WTC11 (cell line): ENCODE measurements at places on chromosomes 4 and X. TPM values are rescaled to one million over a fixed set of nuclear protein-coding genes. Genes with fewer than 3 reads are reported as not detected.
A peak's percentile ranks its signal among the peaks of the same experiment; 100 is the strongest.

DNA sequence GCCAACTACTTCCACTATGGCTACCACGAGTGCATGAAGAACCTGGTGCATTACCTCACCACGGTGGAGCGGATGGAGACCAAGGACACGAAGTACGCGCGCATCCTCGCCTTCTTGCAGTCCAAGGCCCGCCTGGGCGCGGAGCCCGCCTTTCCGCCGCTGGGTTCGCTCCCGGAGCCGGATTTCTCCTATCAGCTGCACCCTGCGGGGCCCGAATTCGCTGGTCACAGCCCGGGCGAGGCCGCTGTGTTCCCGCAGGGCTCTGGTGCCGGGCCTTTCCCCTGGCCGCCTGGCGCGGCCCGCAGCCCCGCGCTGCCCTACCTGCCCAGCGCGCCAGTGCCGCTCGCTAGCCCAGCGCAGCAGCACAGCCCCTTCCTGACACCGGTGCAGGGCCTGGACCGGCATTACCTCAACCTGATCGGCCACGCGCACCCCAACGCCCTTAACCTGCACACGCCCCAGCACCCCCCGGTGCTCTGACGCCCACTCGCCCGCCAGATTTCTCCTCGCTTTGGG is 2.1 kb downstream of the HELT start:
- DNase-seq: peak; percentile 74

DNA sequence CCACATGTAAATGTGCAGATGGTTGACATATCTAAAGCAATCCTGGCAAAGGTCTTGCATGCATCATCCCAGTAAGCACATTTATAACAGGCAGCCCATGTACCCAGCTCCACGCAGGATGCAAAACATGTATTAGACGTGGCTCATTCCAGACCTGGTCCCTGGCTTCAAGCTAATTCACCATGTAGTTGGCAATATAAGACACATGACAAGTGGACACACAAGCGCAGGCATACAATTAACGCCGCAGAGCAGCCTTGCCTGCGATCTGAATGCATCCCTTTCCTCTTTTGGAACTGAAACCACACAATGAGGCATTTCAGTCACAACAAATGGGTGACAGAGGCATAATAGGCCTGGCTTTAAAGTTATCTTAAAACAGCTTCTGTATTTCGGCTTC is 114.5 kb upstream of the TRIM2 start:
- no peak for DNase-seq

DNA sequence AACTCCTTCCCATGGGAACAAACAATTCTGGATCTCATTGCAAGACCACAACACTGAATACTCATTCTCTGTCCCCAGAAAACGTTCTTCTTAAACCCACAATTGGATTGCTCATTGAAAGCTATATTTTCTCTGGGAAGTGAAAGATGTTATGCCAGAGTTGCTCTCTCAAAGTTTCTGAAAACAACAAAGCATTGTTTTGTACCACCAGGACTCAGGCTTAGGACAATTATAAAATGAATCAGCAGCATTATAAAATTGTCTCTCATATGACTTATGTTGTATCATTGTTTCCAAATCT is 26.5 kb downstream of the TFDP3 start:
- DNase-seq: no peak

The SGMS2 gene
- 0.16 to 1.3 TPM (median 0.72 TPM) in 3 replicates for total RNA-seq
